Cardiac fibroblast (primary cell): ENCODE measurements at places on chromosomes 16 and 17.

DNA sequence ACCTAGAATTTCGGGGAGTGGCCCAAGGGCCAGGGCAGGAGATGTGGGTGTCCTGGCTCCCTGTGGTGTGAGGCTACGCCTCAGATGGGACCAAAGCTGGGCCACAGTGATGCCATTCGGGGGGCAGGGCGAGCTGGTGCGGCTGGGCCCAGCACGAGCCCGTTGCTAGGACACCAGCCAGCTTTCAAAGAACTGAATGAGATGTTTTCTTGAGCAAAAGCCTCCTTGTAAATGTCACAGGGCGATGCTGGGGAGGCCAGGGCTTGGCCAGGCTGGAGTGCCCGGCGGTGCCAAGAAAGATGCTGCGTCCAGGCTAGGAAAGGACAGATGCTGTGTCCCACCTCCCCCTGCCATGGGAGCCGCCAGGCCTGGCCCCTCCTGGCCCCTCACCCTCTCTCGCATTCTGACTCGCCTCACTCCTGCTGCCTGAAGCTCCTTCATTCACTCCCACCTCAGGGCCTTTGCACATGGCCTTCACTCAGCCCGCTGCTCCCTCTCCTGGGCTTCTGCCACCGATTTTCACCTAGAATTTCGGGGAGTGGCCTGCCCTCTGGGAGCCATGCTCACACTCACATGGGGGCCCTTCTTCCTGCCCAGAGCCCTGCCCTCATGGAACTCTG lies 39.1 kb downstream of the CPNE2 start:
- DNase-seq: no peak

DNA sequence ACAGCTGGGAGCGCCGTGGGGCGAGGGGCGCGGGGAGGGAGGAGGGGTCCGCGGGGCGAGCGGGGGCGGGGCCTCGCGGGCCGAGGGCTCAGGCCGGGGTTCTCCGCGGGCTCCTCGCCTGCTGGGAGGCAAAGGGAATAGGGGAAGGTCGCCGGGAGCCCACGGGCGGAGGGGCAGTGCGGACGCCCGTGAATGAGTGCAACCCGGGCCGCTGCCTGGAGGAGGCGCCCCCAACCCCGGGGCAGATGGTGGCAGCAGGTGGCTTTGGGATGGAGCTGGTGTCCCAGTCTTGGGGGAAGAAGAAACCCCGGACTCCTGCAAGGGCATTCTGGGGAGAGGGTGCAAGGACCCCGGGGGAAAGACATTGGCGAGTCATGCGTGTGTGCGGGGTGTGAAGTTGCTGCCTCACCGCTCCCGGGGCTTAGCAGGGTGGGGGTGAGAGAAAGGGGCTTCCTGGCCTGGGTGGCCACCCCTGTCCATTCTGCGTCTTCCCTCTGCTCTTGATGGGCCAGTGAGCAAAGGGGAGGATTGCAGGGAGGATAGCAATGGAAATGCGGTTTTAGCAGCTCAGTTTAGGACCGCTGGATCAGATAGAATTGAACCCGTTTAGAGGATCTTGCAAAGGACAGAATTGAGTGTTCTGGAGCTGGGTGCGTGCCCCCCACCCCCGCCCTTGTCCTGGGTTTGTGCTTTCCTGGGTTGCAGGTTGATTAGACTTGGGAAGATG lies 526 bp downstream of the KIAA0513 start:
- DNase-seq: no peak

DNA sequence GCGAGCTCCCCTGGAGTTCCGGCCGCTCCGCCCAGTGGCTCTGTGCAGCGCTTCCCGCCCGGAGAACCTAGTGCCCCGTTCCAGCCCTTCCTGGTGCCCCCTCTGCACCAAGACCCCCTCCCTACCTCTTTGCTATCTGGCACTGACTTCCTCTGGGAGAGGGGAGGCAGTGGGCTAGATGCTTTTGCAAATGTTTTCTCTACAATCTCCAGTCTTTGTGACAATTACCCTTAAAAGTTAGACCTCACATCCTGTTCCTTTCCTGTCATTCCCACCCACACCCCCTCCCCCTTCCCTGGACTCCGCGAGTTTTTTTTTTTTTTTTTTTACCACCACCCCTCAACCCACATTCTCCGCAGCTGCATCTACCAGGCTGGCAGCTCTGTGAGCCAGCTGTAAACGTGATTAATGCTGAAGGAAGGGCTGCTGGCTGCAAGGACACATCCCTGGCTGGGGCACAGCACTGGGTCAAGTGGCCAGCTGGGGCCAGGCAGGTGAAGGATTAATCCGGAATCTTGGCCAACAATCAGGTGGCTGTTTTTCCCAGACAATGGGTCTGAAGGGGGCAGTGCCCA lies 101.5 kb downstream of the MGAT5B start:
- no peak for DNase-seq

DNA sequence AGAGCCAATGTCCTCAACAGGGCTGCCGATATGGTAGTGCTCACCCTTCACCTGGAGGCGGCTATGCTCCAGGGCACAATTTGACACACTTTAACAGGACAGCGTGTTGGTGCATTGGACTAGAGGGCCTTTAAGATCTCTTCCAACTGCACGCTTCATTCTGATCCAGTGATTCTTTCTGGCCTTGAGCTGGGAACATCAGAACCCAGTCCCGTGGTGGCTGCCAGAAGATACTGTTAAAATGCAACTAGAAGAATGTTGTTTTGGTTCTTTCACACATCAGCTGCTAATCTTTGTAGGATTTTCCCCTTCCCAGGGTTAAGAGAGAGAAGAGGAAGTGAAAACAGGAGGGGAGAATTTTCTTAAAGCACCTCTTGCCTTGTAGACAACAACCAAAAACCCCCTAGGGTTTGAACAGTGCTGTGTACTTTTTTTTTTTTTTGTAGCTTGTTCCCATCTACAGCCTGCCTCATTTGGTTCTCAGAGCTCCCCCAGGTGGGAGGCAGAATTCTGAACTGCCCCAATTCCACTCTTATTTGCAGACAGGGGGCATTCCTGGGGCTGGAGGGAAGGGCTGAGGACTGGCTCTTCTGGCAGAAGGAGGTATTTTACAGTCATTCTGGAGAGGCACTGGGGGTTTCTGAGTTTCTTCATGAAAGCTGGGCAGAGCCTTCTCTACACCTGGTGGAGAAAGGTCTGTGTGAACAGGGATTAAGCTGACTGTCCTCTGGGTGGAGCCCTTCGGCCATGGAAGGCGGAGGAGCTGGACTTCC lies 32.4 kb downstream of the SMARCE1 start:
- peak; percentile 56 for DNase-seq

DNA sequence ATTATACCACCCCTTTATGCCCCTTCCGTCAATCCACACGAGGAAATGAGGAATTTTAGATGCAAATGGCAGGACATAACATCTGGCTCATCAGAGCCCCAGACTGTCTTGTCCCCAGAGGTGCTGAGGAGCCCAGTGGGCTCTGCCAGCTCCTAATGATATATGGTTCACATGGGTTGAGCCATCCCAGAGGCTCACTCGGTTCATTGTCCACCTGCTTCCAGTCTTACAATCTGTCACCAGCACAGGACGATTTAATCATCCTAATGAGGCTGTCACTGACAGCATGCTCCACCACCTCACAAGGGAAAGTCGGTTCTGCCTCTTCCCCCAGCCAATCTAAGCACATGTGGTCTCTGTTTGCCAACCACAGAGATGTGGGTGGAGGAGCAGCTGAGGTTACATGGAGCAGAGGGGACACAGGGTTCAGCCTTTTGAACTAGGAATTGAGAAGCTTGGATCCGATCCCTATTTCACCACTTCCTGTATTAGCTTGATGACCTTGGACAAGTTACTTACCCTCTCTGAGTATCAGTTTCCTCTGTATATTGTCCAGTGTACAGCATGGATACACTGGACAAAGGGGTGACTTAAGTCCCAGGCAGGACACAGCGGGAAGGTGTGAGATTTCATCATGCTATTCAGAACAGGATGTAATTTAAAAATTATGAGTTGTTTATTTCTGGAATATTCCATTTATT lies 27.0 kb upstream of the DHX8 start:
- peak; percentile 12 for DNase-seq

- no peak for DNase-seq
Measured at GRCh38 chr16:15483857-15484256, 49.5 kb downstream of the BMERB1 start.

GRCh38 chr17:9298135-9298534 lies 276.8 kb downstream of the NTN1 start:
- no peak for DNase-seq

DNA sequence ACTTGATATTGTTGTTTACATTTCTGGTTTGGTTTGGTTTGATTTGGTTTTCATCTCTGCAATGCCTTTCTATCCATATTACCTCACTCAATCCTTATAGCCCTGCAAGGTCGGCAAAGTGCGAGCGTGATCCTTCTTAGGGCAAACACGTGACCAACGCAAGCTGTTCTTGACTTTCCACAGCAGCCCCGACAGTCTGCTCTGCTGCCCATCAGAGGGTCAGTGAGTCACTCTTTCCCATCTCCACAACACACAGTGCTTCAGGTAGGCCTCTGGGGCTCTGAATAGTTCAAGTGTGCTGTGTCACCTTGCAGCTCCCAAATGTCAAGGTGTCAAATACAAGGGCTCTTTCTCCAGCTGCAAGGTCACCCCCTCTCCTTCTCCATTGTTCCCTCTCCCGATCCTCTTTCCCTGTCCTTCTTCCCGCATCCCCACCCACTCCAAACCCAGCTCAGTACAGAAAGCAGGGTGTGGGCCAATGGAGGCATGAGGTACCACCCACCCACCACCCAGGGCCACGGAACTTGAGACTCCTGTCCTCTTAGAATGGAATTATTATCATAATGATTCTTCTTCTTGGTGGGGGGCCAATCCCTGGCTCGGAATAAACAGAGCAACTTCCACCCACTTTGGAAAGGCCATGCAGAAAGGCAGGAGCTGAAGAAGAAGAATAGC lies 139.7 kb downstream of the SLC39A11 start:
- no peak for DNase-seq

- peak; percentile 65 for DNase-seq
Measured at GRCh38 chr16:57859331-57859730, 57.0 kb upstream of the KIFC3 start.

- DNase-seq: peak; percentile 96
Measured at GRCh38 chr16:3022208-3022683, 1.5 kb downstream of the HCFC1R1 start.

DNA sequence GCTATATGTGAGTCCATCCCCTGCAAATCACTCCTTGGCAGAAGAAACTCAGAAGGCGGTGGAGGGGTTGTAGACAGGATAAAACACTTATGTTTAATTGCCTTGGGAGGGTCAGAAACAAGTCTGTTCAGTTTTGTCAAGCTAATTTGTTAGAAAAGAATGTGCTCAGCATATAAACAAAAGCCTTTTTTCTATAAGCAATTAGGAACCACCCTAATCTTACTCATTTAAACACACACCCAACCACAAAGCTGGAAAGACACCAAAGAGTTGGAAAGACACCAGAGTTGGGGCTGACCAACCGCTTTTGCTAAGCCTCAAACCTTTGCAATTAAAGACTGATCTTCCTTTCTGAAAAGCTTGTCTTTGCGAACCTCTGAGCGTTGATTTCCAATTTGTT lies 439.2 kb upstream of the ERCC4 start:
- DNase-seq: no peak

DNA sequence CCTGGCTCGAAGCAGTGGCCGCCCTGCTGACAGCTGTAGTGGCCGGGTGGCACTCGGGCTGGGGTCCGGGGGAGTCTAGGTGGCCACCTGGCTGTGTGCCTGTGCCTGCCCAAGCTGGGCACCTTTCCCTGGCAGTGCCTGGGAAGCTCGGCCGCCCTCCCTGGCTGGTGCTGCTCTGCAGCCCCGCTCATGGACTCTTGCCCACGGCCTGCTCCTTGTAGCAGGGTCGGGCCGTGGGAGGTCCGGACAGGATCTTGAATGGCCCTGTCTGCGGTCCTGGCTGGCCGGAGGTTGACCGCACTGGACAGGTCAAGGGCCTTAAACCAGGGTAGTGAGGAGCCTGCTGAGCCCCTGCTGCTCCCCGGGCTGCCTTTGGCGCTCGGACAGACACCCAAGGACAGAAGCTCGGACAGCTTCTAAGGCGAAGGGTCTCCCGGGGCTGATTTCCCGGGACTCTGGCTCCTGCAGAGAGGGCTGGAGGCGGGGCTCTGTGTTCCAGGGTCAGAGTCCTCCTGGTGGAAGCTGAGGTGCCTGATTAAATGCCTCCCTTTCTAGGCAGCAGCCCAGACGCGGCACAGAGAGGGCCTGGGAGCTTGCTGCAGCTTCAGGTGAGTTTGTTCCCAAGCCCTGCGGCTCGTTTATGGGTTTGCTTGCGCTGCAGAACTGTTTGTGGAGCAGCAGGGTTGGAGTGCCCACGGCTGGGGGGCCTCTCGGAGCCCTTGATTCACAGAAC lies 6.0 kb downstream of the CAPN15 start:
- no peak for DNase-seq

DNA sequence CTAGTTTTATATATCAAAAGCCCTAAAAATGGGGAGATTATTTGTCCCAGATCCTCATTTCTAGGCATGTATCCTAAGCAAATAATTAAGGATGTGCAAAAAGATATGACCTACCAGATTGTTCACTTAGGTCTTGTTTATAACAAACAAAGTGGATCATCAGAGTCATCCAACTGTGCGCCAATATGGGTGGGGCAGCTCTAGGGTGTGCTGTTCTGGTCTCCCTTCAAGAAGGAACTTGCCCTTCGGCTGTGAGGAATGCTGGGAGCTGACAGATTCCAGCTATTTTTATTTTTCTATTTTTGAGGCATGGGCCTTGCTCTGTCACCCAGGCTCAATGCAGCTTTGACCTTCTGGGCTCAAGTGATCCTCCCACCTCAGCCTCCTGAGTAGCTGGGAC lies 13.8 kb downstream of the CHP2 start:
- no peak for DNase-seq

DNA sequence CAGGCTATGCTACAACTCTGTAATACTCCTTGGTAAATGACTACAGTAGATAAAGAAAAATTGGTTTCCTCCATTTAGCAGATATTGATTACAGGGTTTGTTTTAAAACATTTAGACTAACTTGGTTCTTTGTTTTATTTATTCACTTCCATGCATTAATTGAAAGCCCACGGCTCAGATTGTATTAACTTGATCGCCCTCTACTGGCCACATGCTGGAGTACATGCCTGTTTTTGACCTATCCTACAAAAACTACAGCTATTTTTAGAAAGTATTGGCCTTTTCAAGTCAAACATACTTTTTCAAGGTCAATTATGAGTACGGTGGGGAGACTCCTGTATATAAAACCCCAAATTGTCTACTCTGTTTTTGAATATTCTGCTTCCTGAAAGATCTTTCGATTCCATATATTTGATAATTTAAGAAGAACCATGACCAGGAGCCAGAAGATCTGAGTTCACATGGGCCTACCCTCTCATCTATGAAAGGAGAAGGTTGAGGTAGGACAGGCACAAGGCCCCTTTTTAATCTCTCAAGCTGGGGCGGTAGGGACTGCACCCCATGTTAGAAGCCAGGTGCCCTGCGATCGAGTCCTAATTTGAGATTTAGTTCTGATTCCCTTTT lies 51.8 kb downstream of the CA10 start:
- peak; percentile 52 for DNase-seq

GRCh38 chr17:34291721-34292348 lies 6.3 kb downstream of the CCL11 start:
- DNase-seq: peak; percentile 18
